CD4-positive, alpha-beta T cell treated with Interleukin-2 at 100 ng/mL for 4 hours (primary cell): ENCODE measurements at places on chromosomes 5 and 9.

DNA sequence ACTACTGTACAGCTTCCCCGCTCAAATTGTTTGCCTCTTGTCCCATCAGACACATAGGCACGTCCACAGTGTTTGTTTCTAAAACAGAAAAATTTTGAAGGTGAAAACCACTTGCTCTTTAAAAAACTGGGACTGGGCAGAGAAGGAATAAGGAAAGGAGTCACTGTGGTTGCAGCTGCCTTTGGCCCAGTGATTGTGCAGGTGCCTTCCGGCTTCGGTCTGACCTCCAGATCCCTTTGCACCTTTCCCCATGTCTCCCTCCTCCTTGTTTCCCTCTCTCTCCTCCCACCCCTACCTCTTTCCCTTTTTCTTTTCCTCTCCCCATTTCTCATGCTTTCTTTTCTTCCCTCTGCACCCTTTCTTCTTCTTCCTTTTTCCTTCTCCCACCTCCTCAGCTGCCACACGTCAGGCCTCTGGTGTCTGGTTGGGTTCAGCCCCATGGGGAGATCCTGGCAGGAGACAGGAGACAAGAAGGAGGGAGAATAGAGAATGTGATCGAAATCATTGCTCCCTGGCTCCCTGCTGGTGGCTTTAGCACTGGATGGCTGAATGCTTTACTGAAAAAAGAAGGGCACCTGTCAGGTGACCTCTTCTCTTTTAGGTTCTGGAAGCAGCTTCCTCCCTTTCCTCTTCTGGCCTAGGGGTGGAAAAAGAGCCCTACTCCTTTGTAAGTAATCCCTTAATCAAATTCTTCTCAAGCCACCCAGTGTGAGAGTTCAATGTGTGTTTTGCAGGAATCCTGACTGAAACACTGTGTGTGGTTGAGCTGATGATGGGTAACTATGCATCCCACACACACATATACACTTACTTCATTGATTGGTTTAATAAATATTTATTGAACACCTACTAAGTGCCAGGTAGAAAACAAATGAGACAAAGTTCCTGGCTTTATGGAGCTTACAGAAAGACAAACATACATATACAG, 267.3 kb downstream of the MAST4 start:
- DNase-seq = no peak

DNA sequence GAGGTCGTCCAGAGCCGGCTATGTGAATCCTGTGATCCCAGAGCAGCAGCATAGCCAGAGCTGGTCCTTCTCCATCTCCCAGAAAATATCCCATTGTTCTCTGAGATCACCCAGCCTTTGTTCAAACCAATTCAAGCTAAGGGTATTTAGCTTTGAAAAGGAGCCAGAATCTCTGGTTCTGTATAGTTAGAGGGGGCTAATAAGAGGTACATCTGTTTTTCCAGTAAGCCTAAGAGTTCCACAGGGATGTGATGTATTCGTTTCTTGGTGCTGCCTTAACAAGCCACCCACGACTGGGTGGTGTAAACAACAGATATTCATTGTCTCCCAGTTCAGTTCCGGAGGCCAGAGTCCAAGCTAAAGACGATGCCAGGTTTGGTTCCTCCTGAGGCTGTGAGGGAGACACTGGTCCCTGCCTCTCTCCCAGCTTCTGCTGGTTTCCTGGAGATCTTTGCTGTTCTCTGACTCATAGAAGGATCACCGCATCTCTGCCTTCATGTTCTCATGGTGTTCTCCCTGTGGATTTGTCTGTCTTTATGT, 344.8 kb downstream of the MTRR start:
- no peak for DNase-seq

DNA sequence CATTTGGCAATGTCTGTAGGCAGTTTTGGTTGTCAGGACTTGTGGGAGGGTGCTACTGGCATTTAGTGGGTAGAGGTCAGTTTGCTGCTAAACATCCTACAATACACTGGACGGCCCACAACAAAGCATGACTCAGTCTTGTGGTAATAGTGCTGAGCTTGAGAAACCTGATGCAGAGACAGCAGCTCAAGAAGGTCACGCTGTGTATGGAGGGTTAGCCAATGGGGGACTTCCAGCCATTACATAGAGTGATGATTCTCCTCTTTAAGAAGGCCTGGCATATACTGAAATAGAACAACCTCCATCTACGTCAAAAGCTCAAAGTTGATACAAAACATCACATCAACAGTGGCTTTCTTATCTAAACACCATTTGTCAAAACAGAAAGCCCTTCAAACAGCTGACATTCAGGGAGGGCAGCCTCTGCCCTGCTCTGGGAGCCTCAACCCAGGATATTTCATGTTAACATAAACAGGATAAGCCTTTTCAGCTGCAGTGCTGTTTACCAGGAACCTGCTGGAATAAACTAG, 143.0 kb downstream of the GPBP1 start:
- no peak for DNase-seq

- no peak for DNase-seq
Observed at GRCh38 chr9:75893106-75893505, 2.6 kb downstream of the PCSK5 start.

- no peak for DNase-seq
Observed at GRCh38 chr5:95066048-95066447, 218.8 kb downstream of the MCTP1 start.

- DNase-seq = no peak
Observed at GRCh38 chr5:90747693-90748092, 189.1 kb downstream of the ADGRV1 start.

- DNase-seq = no peak
Observed at GRCh38 chr9:107020040-107020530, 157.1 kb downstream of the ZNF462 start.

- DNase-seq = no peak
Observed at GRCh38 chr5:157449011-157449723, 10.8 kb upstream of the NIPAL4 start.

DNA sequence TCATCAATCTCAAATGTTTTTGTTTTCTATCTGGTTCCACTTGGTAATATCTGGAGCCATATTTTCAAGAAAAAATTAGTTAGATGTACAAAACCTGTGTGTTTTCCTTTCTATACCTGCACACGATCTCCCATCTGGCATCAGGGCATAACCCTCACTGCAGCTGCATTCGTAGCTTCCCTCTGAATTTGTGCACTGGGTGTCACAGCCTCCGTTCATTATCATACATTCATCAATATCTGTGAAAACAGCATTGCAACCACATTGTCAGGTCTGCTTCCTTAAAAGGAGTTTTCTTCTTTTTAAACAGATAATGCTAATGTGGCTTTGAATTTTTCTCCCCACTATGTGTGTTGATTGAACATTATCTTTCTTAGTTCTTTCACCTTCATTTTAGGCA, 202.7 kb downstream of the FBN2 start:
- no peak for DNase-seq

- no peak for DNase-seq
Observed at GRCh38 chr5:108263338-108263737, 118.6 kb downstream of the FBXL17 start.

- DNase-seq = no peak
Observed at GRCh38 chr5:73678322-73678740, 52.3 kb downstream of the ARHGEF28 start.

DNA sequence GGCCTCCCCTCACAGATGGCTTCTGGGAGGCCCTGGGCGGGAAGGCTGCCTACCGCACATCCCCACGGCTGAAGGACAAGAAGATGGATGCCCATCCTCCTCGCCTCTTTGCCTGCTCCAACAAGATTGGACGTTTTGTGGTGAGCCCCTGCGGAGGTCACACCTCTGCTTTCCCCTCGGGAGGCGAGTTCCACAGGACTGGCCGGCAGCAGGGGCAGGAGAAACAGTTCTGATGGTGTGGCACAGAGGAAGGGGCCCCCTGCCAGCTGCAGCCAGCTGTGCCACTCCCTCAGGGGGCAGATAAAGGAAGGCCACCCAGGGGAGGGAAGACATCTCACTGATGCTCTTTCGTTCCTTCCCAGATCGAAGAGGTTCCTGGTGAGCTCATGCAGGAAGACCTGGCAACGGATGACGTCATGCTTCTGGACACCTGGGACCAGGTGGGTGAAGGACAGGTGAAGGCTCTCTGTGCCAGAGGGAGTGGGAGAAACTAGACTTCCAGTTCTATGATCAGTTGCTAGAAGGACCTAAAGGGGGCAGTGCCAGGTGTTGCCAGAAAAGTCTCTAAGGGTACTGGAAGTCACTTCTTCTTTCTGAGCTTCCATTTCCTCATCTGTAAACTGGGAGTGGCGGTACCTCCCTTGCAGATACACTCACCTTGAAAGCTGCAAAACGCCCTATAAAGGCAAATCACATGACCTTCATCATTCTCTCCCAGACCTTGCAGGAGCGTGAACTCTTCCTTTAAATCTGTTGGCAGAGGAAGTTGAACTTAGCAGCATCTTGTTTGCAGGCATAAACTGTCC, 41.0 kb downstream of the STOM start:
- no peak for DNase-seq

DNA sequence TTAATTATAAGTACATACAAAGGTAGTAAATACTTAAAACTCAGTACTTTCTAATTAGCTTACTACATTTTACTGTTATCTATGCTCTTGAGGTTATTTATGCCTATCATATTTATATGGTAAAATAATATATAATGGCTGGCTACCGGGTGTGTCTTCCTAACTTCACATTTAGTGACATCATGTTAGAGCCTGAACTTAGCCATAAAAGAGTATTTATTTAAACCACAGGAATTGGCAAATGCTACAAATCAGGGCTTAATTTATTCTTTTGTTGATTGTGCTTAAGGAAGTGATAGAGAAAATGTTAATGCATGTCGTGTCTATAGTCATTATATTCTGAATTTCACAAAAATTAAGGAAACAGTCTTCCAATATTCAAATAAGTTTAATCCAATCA, 73.1 kb downstream of the NDUFAF2 start:
- DNase-seq = no peak

GRCh38 chr9:137446851-137447471, 5.8 kb upstream of the ENTPD8 start:
- DNase-seq = no peak

GRCh38 chr9:127943731-127944144, 6.1 kb upstream of the DPM2 start:
- peak; percentile 72 for DNase-seq

DNA sequence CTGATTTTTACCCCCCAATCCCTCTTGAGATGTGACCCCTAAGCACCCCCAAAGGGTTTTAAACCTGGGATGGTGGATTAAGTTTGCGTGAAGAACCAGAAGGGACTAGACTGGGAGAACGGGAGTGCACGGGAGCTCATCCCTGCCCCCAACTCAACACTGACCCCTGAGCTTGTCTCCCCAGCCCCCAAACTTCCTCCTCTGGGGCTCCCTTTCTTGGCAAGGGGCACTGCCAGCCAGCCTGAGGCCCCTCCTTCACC, 5.0 kb upstream of the SET start:
- DNase-seq = no peak

GRCh38 chr9:93268551-93269314, 84.8 kb downstream of the WNK2 start:
- DNase-seq = peak; percentile 30

DNA sequence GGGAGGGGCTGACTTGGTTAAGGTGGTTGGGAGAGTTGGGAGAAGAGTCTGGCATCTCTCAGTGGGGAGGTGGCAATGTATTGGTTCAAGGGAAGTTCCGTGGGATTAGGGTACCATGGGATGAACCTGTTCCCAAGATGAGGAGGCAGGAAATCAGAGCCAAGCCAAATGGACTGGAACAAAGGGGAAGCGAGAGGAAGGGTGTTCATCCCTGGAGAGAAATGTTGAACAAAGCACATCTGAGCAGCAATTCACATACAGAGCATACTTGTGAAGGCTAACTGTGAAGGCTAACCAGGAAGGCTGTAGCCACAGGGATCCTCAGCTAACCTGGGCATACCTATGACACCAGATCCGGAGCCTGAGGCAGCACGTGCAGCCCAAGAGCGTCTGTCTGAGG, 214.0 kb downstream of the MCTP1 start:
- no peak for DNase-seq

DNA sequence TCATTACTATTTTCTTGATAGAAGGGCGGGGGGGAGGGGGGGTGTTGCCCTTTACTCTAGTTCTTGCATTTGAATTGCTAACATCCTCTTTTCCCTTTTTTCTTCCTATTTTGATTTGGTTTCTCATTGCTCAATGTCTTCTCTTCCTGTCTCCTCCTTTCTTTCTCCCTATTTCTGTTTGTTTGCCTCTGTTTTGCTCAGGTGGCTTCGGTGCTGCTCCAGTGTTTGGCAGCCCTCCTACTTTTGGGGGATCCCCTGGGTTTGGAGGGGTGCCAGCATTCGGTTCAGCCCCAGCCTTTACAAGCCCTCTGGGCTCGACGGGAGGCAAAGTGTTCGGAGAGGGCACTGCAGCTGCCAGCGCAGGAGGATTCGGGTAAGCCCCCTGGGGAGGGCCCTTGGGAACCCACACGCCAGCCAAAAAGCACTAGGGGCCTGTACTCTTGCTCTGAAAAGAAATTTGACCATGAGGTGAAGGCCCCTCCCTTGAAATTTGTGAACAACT, 48.3 kb downstream of the FAM78A start:
- DNase-seq = no peak

- no peak for DNase-seq
Observed at GRCh38 chr9:122113574-122113973, 20.5 kb upstream of the TTLL11 start.

DNA sequence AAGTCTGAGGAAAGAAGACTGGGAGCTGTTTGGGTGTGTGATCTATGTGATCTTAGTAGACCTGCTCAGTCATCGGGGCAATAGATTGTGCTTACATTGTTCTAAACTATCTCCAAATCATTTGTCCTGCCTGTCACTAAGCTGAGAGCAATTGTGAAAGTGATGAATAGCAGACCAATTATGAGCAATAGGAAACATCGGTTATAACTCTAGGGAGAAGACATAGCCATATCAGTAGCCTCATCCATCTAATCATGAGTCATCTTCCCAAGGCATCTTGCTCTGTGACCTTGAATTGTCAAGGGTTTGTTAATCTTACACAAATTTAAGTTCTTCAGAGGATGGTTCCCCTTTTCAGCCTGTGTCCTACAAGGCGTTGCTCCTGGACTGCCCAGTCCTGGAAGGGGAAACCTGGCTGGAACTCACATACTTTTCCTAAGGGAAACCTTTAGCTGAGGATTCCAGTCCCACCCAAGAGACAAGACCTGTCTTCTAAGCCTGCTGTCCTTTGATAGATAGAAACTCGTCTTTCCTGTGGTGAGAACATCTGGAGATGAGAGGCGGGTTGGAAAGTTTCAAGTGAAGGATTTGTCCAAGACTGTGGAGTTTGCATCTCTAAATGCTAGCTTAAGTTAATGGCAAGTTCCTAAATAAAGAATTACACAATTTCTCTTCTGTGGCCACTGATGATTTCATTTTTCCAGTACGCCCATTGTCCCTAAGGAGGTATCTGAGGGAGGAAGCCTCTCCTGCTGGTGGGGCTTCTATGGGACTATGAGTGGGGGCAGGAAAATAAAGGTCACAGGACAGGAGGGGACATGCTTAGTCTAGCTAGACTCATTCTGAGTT, 53.9 kb upstream of the TRIM32 start:
- DNase-seq = no peak

GRCh38 chr9:123697686-123698085, 232.2 kb downstream of the DENND1A start:
- DNase-seq = no peak

DNA sequence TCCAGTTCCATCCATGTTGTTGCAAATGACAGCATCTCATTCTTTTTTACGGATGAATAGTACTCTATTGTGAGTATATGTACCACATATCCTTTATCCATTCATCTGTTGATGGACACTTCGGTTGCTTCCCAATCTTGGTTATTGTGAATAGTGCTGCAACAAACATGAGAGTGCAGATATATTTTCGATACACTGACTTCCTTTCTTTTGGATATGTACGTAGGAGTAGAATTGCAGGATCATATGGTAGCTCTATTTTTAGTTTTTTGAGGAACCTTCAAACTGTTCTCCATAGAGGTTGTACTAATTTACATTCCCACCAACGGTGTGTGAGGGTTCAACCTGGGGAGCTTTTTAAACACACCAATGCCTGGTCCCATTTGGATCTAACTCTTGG, 22.3 kb downstream of the GALNT12 start:
- no peak for DNase-seq

GRCh38 chr9:107566611-107567061, 77.1 kb upstream of the KLF4 start:
- DNase-seq = no peak
